Activated T-cell treated with anti-CD3 and anti-CD28 coated beads, Interleukin-2, amount 50 U/mL, for 24 hours (primary cell): ENCODE measurements at places on chromosomes 1 and 21.
A peak's percentile ranks its signal among the peaks of the same experiment; 100 is the strongest.

DNA sequence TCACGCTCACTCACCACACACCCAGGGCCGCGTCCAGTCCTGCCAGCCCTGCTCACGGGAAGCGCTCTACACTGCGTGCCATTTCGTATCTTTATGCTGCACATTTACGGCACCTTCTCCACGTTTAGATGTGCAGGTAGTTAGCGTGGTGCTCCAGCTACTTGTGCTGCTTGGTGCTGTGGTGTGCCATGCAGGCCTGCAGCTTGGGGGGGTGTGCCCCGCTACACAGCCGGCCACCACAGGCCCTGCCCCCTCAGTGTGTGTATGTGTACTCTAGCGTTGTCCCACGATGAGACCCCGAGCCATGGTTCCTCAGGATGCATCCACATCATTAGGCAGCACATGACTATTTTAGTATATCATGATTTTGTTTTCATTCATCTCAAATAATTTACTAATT is 38.3 kb downstream of the SNAP47 start:
- peaks cover 26% of the 10 kb centered on the region for H3K4me1 ChIP-seq
- H3K36me3 ChIP-seq: peaks cover 66% of the 10 kb centered on the region
- no peak for DNase-seq
- no peak overlapping the region for H3K4me3 ChIP-seq

GRCh38 chr1:228120857-228121489 is 11.9 kb upstream of the MRPL55 start:
- peaks cover 9% of the 10 kb centered on the region for H3K4me1 ChIP-seq
- H3K36me3 ChIP-seq: peaks cover 3% of the 10 kb centered on the region
- H3K4me3 ChIP-seq: peak overlapping the region; percentile 56
- no peaks in the 10 kb centered on the region for H3K27me3 ChIP-seq
- DNase-seq: no peak

- no peak overlapping the region for H3K27ac ChIP-seq
- no peaks in the 10 kb centered on the region for H3K36me3 ChIP-seq
- H3K4me3 ChIP-seq: no peak overlapping the region
- no peaks in the 10 kb centered on the region for H3K4me1 ChIP-seq
- H3K27me3 ChIP-seq: peaks cover 4% of the 10 kb centered on the region
Observed at GRCh38 chr1:202056644-202057334, 46.4 kb downstream of the ELF3 start.

DNA sequence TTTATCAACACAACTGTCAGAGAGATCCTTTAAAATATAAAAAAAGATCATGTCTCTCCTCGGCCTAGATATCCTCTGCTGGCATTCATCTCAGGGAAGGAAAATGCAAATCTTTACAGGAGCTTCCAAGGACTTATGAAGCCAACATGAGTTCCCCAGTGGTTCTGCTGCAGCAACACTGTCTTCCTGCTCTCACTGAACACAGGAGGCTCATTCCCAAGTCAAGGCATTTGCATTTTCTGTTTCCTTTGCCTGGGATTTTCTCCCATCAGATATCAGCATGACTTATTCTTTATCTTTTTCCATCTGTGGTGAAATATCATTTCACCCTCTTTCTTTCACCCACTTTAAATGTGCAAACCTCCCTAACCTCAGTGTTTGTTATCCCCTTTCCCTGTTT is 513.8 kb upstream of the ZP4 start:
- no peaks in the 10 kb centered on the region for H3K27me3 ChIP-seq
- no peak overlapping the region for H3K27ac ChIP-seq
- DNase-seq: no peak
- no peaks in the 10 kb centered on the region for H3K36me3 ChIP-seq

- no peaks in the 10 kb centered on the region for H3K4me1 ChIP-seq
- H3K27ac ChIP-seq: no peak overlapping the region
- no peaks in the 10 kb centered on the region for H3K36me3 ChIP-seq
- no peak overlapping the region for H3K4me3 ChIP-seq
Observed at GRCh38 chr21:17201741-17202260, 311.0 kb upstream of the CXADR start.

- H3K4me3 ChIP-seq: peak overlapping the region; percentile 69
- peak overlapping the region; percentile 88 for H3K27ac ChIP-seq
- DNase-seq: no peak
- peaks cover 68% of the 10 kb centered on the region for H3K4me1 ChIP-seq
- no peaks in the 10 kb centered on the region for H3K36me3 ChIP-seq
Observed at GRCh38 chr1:203274603-203275381, 30.5 kb upstream of the BTG2 start.

- peaks cover 80% of the 10 kb centered on the region for H3K4me1 ChIP-seq
- H3K4me3 ChIP-seq: peak overlapping the region; percentile 78
- no peaks in the 10 kb centered on the region for H3K36me3 ChIP-seq
- no peaks in the 10 kb centered on the region for H3K27me3 ChIP-seq
Observed at GRCh38 chr1:198520524-198521254, 19.8 kb downstream of the ATP6V1G3 start.

- no peak overlapping the region for H3K27ac ChIP-seq
- H3K4me3 ChIP-seq: no peak overlapping the region
- H3K36me3 ChIP-seq: no peaks in the 10 kb centered on the region
- DNase-seq: no peak
- no peaks in the 10 kb centered on the region for H3K27me3 ChIP-seq
Observed at GRCh38 chr1:40914927-40915569, 52.9 kb upstream of the CITED4 start.

DNA sequence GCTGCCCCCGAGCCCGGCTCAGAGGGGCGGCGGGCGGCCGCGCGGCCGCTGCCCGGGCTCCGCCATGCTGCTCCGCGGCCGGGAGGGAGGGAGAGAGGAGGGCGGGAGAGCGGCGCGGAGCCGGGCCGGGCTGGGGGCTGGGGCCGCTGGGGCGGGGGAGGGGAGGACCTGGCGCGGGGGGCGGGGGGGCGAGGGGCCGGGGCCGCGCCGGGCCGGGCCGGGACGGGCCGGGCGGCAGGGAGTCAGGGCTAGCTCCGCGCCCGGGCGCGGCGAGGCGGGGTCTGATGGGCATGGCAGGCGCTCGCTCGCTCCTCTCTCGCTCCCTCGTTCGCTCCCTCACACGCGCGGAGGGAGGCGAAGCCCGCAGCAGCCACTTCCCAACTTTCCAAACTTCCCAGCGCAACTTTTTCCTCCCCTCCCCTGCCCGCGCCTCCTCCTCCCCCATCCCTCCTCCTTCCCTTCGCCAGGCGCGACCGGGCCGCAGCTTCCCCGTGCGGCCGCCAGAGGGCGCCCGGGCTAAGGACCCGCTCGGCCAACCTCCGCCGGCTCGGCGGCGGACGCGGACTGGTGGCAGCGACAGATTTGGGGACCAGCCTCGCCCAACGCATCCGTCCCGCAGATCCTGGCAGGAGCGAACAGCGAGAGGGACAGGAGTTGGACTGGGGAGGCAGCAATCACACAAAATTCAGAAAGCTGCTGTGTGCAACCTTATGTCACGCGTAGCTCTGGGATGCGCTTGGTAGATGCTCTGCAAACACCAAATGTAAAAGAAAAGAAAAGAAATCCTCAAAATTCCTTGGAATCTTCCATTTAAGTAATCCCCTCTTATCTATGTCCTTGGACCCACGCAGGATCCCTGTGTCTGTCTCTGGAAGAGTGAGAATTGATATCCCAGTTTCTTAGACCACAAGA is at the start of gene TRABD2B:
Gene TRABD2B, minus strand, starts transcription at position 97 of the 912 bp plus-strand sequence.
- peak within 1 kb of the TSS; percentile 76 for H3K4me3 ChIP-seq
- H3K36me3 ChIP-seq: no peaks in the 10 kb centered on the region
- peaks cover 74% of the 10 kb centered on the region for H3K27me3 ChIP-seq
- H3K4me1 ChIP-seq: peaks cover 5% of the 10 kb centered on the region
- no peak within 1 kb of the TSS for H3K27ac ChIP-seq
- peak; percentile 81 for DNase-seq
